ENCODE measurements at places on chromosomes 1 and 21. TPM values are rescaled to one million over a fixed set of nuclear protein-coding genes. Genes with fewer than 3 reads are reported as not detected.

Gene UQCRHL
- total RNA-seq: 2.8 TPM

- DNase-seq: peak; percentile 89
These were observed at the start of gene SNX7 for GRCh38 chr1:98661544-98662355. Gene SNX7 (plus strand): TSS chr1:98661721. CDS start chr1:98661732, 11 bp downstream.

- DNase-seq: no peak
These were observed 213.9 kb downstream of the SEC16B start for GRCh38 chr1:177755851-177756560.

GRCh38 chr21:36551321-36551720, 71.4 kb upstream of the CLDN14 start:
- DNase-seq: no peak

- DNase-seq: no peak
These were observed 74.2 kb downstream of the SIM2 start for GRCh38 chr21:36773117-36773516.

DNA sequence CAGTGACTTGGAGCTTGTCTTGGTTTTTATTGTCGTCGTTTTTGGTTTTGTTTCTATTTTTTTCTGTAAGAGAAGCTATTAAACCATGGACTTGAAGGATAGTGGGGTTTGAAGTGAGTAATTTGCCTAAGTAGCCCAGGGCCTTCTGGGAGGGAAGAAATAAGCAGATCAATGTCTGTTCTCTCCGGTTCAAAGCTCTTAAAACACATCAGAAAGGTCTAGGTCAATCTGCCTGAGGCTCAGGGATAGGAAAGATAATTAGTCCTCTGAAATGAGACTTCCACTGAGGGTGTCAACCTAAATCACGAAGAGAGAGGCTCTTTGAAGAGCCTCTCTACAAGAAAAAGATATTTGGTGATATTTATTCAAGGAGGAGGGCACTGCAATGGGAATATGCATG, 178.0 kb downstream of the MATN1 start:
- no peak for DNase-seq

DNA sequence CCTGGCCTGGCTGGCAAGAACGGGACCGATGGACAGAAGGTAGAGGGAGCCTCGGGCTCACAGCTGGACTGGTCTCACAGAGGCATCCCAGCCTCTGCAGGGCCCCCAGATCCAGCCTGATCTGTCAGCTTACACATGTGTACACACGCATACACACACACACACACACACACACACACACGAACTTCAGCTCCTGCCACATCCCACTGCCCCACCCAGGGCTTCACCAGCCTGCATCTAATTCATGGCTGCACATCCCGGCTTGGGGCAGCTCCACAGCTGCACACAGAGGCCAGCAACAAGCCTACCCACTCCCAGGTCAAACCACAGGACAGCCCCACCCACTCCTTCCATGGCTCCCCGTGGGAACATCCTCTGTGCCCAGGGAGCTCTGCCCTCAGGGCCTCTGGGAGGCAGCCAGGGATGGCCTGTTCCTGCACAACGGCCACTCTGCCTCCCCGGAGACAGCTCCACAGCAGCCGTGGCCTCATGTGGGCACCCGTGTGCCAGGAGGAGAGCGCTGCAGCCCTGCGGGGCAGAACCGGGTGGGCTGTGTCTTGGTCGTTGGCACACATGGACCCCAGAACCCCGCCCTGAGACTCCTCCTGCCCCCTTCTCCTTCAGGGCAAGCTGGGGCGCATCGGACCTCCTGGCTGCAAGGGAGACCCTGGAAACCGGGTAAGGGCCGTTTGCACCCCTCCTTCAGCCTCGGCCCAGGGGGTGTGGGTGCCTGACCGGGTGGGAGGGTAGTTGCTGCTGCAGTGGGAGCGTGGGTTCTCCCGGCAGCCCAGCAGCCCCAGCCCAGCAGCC, 19.1 kb downstream of the COL6A2 start:
- DNase-seq: peak; percentile 3

Gene TRABD2B
- 6.0 TPM for total RNA-seq

Gene HJV
- total RNA-seq: not detected

Gene TRIM17
- total RNA-seq: 28.8 TPM

GRCh38 chr1:22831729-22832413, 121.2 kb downstream of the EPHB2 start:
- DNase-seq: no peak

DNA sequence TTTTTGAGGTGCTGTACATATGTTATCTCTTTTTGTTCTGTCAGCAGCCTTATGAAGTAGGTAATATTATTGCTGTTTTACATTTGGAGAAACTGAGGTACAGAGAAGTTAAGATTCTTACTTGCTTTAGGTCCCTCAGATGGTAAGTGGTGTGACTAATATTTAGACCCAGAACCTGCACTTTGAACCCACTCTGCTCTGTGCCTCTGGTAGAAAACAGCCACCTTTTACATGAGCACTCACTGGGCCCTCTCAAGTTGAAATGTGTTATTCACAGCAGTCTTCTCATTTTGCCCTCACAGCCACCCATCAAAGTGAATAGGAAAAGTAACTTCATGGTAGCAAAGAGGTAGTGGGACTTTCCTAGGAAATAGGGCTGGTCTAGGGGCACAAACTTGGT, 4.7 kb downstream of the NSUN4 start:
- no peak for DNase-seq

- DNase-seq: no peak
These were observed 57.5 kb downstream of the CD247 start for GRCh38 chr1:167460836-167461235.

DNA sequence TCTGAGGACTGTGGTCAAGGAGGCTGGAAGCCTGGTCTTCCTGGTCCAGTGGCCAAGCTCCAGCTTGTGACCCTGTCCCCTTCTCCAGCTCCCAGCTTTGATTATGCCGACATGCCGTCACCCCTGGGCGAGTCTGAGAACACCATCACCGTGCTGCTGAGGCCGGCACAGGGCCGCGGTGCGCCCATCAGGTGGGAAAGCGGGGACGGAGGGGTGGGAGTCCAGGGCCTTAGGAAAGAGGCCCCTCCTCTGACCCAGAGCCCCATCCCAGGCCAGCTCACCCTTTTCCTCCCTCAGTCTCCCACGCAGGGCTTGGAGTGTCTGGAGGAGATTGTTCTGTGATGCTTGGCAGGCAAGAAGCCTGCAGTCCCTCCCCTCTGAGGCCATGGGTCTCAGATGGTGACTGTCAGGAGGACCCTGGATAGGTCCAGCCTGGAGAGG, 43.6 kb downstream of the PTPRU start:
- no peak for DNase-seq

DNA sequence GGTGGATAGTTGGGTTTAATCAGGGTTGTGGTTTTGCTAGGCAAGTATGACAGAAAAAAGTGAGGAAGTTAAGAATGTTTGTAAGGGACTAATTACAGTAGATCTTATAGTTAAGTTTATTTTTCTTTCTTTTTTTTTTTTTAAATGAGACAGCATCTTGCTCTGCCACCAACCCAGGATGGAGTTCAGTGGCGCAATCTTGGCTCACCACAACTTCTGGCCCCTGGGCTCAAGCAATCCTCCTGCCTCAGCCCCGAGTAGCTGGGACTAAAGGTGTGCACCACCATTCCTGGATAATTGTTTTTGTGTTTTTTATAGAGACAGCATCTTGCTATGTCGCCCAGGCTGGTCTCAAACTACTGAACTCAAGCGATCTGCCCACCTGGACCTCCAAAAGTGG, 41.7 kb downstream of the EYA3 start:
- no peak for DNase-seq

DNA sequence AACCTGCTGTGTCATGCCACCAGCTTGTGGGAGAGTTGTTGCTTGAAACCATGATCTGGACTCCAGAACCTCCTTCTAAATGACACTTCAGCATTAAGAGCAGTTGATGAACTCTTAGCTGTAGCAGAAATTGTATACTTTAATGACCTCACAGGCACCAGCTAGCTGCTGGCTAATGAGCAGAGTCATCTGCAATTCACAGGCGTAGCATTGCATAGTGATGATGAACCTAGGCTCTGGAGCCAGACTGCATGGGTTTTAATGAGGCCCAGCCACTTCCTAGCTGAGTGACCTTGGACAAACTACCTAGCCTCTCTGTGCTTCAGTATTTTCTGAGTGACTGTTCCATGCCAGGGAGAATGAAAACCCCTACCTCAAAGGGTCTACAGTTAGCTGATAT, 407.1 kb downstream of the LMO4 start:
- DNase-seq: no peak

- no peak for DNase-seq
These were observed 23.5 kb upstream of the RPL5 start for GRCh38 chr1:92808381-92808780.

GRCh38 chr21:42364304-42364865, 1.9 kb downstream of the TFF1 start:
- no peak for DNase-seq

Gene AKNAD1
- not detected for total RNA-seq

DNA sequence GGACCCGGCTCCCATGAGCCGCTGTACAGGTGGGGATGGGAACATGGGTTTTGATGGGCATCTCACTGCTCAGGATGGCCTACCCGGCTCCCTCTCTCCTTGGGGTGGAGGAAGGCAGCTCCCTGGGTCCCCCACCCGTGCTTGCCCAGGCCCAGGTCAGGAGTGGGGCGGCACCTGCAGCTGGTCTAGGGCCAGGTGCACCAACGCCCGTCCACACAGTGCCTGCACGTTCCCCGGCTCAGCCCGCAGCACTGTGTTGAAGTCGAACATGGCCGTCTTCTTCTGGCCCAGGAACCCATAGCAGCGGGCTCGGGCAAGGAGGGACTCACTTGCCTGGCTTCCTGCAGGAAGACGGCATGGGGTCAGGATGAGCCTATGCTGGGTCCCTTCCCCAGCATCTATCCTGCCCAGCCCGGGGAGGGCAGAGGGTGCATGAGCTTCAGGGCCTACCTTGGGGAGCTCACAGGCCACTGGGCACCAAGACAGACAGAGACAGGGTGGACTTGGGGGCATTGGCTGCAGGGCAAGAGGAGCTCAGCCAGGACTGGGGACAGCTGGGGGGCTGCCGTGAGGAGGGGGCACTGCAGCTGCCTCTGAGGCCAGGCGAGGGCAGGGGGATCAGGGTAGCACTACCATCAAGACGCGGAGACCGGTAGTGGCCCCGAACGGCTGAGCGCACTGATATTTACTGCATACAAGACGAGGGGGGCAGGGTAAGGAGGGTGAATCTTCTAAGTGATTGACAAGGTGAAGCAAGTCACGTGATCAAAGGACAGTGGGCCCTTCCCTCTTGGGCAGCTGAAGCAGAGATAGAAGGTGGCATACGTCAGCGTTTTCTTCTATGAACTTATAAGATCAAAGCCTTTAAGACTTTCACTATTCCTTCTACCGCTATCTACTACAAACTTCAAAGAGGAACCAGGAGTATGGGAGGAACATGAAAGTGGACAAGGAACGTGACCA, 17.8 kb downstream of the TTC34 start:
- no peak for DNase-seq
